T-helper 22 cell (primary cell): ENCODE measurements at places on chromosomes 2 and 18.

DNA sequence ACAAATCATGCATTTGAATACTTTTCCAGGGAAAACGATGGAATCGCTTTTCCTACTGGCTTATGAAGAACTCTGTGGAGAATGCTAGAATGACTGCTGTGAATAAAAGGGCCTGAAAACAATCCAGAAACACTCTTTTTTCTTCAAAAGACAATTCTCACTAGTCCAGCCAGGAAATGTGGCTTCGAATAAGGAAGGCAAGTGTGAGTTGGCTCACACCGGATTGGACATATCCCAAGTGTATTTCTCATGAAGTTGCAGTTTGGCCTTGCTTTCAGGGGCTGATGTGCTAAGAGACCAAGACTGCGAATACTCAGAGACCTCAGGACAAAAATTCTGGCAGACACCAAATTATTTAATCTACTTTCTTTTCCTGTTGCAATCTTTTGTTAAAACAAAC is 54.1 kb downstream of the FIGN start:
- DNase-seq, result no peak

- no peak for DNase-seq
These were observed 864 bp downstream of the KLHL29 start for GRCh38 chr2:23385748-23386338.

DNA sequence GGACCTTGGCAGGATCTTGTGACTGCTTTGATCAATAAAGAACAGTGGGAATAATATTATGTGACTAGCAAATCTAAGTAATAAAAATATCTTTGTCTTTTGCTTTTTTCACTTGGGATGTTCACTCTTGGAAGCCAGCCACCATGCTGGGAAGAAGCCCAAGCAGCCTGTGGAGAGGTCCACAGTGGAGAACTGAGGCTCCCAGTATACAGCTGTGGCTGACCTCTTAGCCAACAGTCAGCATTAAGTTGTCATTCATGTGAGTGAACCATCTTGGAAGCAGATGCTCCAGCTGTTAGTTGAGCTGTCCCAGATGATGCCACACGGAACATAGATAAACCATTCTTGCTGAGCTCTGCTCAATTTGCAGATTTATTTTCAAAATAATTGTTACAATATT is 160.0 kb downstream of the OSR1 start:
- DNase-seq, result no peak

DNA sequence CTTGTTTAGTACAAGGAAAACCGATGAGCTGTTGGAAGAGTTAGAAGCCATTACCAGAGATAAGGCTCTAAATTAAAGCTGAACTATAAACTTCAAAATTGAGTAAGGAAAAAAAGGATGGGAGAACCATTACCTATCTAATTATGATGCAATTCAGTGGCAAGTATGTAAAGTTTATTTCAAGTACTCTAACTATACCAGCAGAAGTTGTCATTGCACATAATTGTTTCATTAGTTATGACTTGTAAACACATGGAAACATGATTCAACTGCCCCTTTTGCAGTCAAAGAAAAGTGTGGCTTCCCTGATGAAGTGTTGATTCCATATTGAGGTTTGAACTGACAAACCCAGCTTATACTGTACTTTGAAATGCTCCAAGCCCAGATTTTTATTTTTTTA is 324.1 kb upstream of the KCNJ3 start:
- no peak for DNase-seq

DNA sequence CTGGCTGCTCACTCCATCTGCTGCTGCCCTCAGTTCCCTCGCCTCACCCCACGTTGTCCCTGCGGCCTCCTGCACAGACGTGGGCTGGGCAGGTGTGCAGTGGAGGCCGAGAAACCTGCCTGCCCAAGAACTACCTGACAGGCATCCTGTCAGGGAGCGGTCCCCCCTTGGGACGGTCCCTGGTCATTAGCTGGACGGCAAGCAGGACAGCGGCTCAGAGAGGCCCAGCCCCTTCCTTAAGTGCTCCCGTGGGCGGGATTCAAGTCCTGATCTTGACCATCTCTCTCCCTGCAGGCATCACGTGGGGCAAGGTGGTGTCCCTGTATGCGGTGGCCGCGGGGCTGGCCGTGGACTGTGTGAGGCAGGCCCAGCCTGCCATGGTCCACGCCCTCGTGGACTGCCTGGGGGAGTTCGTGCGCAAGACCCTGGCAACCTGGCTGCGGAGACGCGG is 11.3 kb downstream of the BOK start:
- DNase-seq, result no peak

GRCh38 chr2:73601780-73602179 is 40.4 kb downstream of the NAT8 start:
- DNase-seq, result no peak

- no peak for DNase-seq
These were observed 2.0 kb downstream of the GMCL1 start for GRCh38 chr2:69831354-69831905.

- DNase-seq, result no peak
These were observed 328.5 kb upstream of the FANCL start for GRCh38 chr2:58569475-58570185.

DNA sequence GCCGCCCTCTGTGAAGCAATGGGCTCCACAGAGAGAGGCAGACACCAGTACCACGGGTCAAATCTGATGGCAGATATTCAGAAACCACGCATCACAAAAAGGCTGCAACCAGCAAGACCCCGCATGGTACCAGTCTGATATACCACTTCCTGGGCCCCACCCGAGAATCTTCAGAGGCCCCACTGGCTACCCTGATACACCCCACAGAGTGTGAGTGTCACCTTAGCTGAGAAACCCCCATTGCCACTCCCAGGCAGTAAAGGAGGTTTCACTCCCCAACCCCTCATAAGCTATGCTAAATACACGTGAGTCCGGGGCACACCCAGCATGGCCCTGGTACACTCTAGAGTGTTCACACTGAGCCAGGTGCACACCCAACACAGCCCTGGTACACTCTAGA is 160.0 kb downstream of the EIPR1 start:
- DNase-seq, result no peak

DNA sequence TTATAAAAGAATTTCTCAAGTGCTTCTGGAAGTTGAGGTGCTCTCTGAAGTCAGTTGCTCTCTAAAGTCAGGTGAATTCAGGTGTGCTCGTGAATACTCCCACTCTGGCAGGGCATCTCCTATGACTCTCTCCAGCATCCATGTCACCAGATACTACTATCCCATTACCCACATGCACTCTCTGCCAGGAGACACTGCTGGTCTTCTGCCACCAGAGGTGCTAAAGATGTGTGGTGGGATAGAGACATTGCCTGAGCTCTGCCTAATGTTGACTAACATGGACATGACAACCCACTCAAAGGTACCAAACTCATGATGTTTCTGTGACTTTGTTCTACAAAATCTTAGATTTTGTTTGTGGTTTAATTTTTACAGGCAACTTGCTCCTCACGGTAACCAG is 106.4 kb upstream of the HNRNPA3 start:
- no peak for DNase-seq

GRCh38 chr2:148979919-148980277 is 58.6 kb upstream of the LYPD6B start:
- DNase-seq, result no peak
